Cardiac muscle cell (in vitro differentiated cells and primary cell): ENCODE measurements at places on chromosomes 4 and X. TPM values are rescaled to one million over a fixed set of nuclear protein-coding genes. Genes with fewer than 3 reads are reported as not detected.

UGDH gene
- 69.2 and 85.6 TPM in 2 replicates for polyA plus RNA-seq

MAGEC2 gene
- polyA plus RNA-seq, result not detected in 2 replicates

ANKRD50 gene
- 8.9 and 10.4 TPM in 2 replicates for polyA plus RNA-seq

- H3K4me1 ChIP-seq, result no peaks in the 10 kb centered on the region
- H3K27ac ChIP-seq, result no peak overlapping the region
- no peaks in the 10 kb centered on the region for H3K36me3 ChIP-seq
- H3K4me3 ChIP-seq, result no peak overlapping the region
- no peaks in the 10 kb centered on the region for H3K27me3 ChIP-seq
These were observed 288.0 kb upstream of the SFRP2 start for GRCh38 chr4:154076921-154077320.

- DNase-seq, result no peak
- H3K27ac ChIP-seq, result no peak overlapping the region
- H3K27me3 ChIP-seq, result peaks cover 15% of the 10 kb centered on the region
- H3K4me1 ChIP-seq, result no peaks in the 10 kb centered on the region
- H3K36me3 ChIP-seq, result no peaks in the 10 kb centered on the region
- no peak overlapping the region for H3K4me3 ChIP-seq
These were observed 2.3 kb downstream of the MAP3K15 start for GRCh38 chrX:19512961-19513360.

GRCh38 chr4:145951931-145952330 lies 13.3 kb upstream of the ZNF827 start:
- H3K27me3 ChIP-seq, result no peaks in the 10 kb centered on the region
- no peak overlapping the region for H3K4me3 ChIP-seq
- DNase-seq, result no peak
- H3K27ac ChIP-seq, result no peak overlapping the region
- no peaks in the 10 kb centered on the region for H3K36me3 ChIP-seq

- no peaks in the 10 kb centered on the region for H3K36me3 ChIP-seq
- no peak overlapping the region for H3K27ac ChIP-seq
- no peaks in the 10 kb centered on the region for H3K4me1 ChIP-seq
- DNase-seq, result no peak
These were observed 406.5 kb downstream of the IQCM start for GRCh38 chr4:149409146-149409545.

DNA sequence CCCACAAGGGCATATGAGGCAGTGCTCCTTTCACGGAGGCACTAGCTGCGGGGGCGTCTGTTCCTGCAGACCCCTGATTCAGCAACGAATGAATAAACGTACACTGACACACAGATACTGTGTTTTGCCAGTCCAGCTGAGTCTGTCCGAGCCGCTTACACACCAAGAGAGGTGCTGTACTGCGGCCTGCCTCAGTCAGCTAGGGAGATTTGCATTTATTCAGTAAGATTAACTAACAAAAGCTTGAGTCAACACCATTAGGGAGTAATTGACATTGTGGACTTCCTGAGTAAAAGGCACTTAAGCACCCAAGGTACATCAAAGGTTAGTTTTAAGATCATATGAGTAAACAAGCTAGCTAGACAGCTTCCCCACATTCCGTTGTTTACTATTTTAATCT lies 31.0 kb upstream of the BEX4 start:
- no peaks in the 10 kb centered on the region for H3K27me3 ChIP-seq
- DNase-seq, result no peak
- H3K27ac ChIP-seq, result no peak overlapping the region
- no peak overlapping the region for H3K4me3 ChIP-seq
- no peaks in the 10 kb centered on the region for H3K4me1 ChIP-seq
